CD4-positive, alpha-beta memory T cell (primary cell): ENCODE measurements at places on chromosomes 6 and 20. TPM values are rescaled to one million over a fixed set of nuclear protein-coding genes. Genes with fewer than 3 reads are reported as not detected.

BCAS4 gene
- 17.8 TPM for total RNA-seq

METTL24 gene
- total RNA-seq = 0.39 TPM

PNLDC1 gene
- total RNA-seq = 0.94 TPM

- no peaks in the 10 kb centered on the region for H3K27me3 ChIP-seq
- H3K36me3 ChIP-seq = no peaks in the 10 kb centered on the region
- no peaks in the 10 kb centered on the region for H3K4me1 ChIP-seq
- no peak for DNase-seq
- no peak overlapping the region for H3K27ac ChIP-seq
Measured at GRCh38 chr6:164507206-164507940, 802.0 kb downstream of the C6orf118 start.

DNA sequence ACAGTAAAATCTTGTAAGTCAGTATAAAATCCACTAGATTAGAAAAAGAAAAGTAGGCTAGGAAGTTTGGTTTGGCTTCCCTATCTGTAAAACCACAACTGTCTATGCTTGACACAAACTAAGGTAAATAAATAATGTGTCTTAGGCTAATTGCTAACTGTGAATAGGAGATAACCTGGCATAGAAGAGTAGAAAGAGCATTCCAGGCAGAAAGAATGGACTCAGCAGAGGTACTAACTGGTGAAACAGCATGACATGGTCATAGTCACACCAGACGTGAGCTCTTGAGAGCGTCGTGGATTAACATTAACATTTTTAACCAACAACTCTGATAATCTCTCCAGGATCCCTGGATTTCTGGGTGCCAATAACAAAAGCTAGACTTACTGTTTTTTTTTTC is 8.7 kb upstream of the WTAP start:
- no peaks in the 10 kb centered on the region for H3K36me3 ChIP-seq
- no peak overlapping the region for H3K27ac ChIP-seq
- H3K27me3 ChIP-seq = no peaks in the 10 kb centered on the region
- peaks cover under 1% of the 10 kb centered on the region for H3K4me1 ChIP-seq

- H3K4me1 ChIP-seq = no peaks in the 10 kb centered on the region
- no peaks in the 10 kb centered on the region for H3K27me3 ChIP-seq
- no peaks in the 10 kb centered on the region for H3K36me3 ChIP-seq
- DNase-seq = no peak
- H3K4me3 ChIP-seq = no peak overlapping the region
- H3K27ac ChIP-seq = no peak overlapping the region
Measured at GRCh38 chr6:29537714-29538403, 21.7 kb downstream of the UBD start.

DNA sequence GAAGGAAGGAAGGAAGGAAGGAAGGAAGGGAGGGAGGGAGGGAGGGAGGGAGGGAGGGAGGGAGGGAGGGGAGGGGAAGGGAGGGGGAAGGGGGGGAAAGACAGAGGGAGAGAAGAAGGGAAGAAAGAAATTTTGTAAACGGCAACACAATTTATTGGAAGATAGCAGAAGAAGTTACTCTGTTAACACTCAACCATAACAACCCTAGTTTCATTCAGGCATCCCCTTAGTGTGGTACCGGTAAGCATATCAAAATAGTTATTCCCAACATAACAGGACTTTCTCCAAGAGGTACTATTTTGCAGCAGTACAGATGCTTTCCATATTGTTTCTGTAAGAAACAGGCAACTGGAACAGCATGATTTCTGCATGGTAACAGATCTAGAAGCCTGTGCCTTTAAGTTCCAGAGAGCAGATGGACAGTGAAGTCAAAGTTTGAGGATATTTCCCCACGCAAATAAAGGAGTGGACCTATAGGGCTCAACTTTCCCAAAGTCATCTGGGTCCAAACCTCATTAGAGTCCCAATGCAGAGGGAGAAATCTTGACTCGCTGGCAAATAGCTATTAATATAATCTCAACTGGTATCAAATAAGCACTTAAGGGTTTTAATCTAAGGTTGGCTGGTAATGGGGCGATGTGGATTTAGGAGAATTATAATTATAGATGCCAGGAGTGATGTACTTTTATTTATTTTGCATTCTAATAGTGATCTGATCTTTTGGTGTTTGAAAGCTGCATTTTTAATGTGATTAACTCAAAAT is 69.4 kb downstream of the TENT5A start:
- H3K4me1 ChIP-seq = no peaks in the 10 kb centered on the region
- H3K36me3 ChIP-seq = no peaks in the 10 kb centered on the region
- DNase-seq = no peak
- H3K27ac ChIP-seq = no peak overlapping the region

DNA sequence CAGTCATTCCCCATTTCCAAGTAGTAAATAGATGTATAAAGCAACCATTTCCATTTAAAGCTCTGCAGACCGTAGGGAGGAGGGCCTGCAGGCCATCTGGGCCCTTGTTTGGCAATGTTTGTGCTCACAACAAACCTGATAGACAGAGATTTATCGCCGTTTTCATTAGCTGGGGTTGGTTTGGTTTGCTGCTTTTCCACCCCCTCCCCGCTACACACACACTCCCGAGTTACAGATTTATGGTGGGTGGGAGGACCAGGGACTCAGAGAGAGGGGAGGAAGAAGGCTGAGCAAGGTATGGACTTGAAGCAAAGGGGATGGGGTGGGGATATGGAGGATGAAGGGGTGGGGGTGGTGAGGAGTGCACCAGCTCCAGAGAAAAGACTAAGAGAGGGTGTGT is 36.6 kb upstream of the FOXP4 start:
- H3K4me3 ChIP-seq = no peak overlapping the region
- DNase-seq = no peak
- H3K36me3 ChIP-seq = no peaks in the 10 kb centered on the region
- H3K27ac ChIP-seq = no peak overlapping the region
- peaks cover 3% of the 10 kb centered on the region for H3K4me1 ChIP-seq
- peaks cover 6% of the 10 kb centered on the region for H3K27me3 ChIP-seq

DNA sequence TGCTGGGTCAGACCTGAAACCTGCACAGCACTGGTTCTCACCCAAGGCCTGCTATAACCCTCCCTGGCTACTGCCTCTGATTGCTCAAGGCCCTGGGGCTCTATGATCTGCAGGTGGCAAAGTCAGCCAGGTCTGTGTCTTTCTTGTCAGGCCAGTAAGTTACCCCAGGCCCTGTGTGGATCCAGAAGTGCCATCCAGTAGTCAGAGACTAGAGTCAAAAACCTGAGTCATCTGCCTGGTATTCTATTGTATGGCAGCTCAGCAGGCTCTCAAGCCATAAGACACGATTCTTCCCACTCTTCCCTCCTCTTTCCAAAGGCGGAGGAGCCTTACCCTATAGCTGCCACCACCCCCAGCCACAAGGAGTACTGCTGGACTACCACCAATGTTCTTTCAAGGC is 593.0 kb downstream of the FRK start:
- no peaks in the 10 kb centered on the region for H3K4me1 ChIP-seq
- H3K36me3 ChIP-seq = no peaks in the 10 kb centered on the region
- no peaks in the 10 kb centered on the region for H3K27me3 ChIP-seq
- no peak overlapping the region for H3K4me3 ChIP-seq
- H3K27ac ChIP-seq = no peak overlapping the region
- DNase-seq = no peak

DNA sequence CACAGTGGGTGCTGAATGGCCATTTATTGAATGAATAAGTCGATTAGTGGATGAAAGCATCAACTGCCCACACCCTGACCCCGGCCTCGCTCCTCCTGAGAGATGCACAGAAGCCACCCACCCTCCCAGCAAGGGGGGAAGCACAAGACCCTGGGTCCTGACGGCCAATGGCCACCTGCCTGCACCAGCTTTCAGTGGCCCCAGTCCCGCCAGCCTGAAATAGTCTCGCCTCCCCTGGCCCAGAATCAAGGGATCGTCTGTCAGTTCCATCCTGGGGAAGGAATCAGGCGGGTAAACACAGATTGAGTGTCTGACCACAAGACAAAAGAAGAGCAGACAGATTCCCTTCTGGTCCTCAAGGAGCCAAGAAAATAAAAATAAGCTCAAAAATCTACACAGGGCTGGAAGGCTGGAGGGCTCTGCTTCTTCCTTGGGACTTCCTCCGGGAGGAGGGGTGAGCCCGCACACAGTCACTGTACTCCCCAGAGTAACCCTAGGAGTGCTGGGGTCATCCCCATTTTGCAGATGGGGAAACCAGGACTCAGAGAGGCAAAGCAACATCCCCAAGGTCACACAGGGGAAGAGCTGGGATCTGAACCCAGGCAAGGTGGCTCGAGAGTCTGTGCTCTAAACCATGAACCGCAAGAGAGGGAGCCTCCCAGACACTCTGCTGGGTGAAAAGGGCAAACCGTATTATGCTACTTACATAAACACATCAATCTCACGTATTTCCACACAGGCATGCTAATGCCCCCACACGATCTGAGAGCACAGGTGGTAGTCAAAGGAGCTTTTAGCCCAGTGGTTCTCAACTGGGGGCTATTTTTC is 7.8 kb downstream of the PREX1 start:
- peak overlapping the region; percentile 38 for H3K4me3 ChIP-seq
- H3K4me1 ChIP-seq = peaks cover 99% of the 10 kb centered on the region
- no peaks in the 10 kb centered on the region for H3K27me3 ChIP-seq
- peak overlapping the region; percentile 75 for H3K27ac ChIP-seq

GRCh38 chr6:167112421-167112820 is 10.5 kb upstream of the CCR6 start:
- no peak for DNase-seq
- H3K27ac ChIP-seq = peak overlapping the region; percentile 90
- no peaks in the 10 kb centered on the region for H3K27me3 ChIP-seq
- peaks cover 59% of the 10 kb centered on the region for H3K4me1 ChIP-seq

DNA sequence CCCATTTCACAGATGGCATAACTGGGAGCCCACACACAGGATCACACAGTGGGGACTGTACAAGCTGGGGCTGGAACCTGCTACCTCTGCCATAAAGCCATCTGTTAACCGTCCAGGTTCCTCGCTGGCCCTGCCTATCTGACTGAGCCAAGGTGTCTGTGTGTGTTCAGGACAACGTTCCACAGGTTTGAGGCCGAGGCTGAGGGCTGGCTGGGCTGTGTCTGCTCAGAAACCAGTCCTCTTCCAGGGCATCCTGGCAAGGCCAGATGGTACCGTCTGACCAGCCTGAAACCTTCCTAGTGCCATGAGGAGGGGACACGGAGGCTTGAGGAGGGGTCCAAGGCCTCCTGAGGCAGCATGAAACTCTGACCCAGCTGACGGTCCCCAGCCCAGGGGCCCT is 150.6 kb downstream of the TAF4 start:
- no peak overlapping the region for H3K27ac ChIP-seq
- H3K36me3 ChIP-seq = no peaks in the 10 kb centered on the region
- no peaks in the 10 kb centered on the region for H3K4me1 ChIP-seq
- H3K27me3 ChIP-seq = no peaks in the 10 kb centered on the region

- H3K4me3 ChIP-seq = peak overlapping the region; percentile 72
- no peak for DNase-seq
- H3K4me1 ChIP-seq = peaks cover 26% of the 10 kb centered on the region
- H3K27me3 ChIP-seq = no peaks in the 10 kb centered on the region
- peaks cover 27% of the 10 kb centered on the region for H3K36me3 ChIP-seq
- peak overlapping the region; percentile 93 for H3K27ac ChIP-seq
Measured at GRCh38 chr6:33571637-33572316, 8.3 kb downstream of the BAK1 start.

GRCh38 chr20:58053391-58054055 is 174.9 kb downstream of the ANKRD60 start:
- H3K4me3 ChIP-seq = no peak overlapping the region
- no peak for DNase-seq
- H3K36me3 ChIP-seq = no peaks in the 10 kb centered on the region
- H3K4me1 ChIP-seq = no peaks in the 10 kb centered on the region
- H3K27me3 ChIP-seq = no peaks in the 10 kb centered on the region
- no peak overlapping the region for H3K27ac ChIP-seq

DNA sequence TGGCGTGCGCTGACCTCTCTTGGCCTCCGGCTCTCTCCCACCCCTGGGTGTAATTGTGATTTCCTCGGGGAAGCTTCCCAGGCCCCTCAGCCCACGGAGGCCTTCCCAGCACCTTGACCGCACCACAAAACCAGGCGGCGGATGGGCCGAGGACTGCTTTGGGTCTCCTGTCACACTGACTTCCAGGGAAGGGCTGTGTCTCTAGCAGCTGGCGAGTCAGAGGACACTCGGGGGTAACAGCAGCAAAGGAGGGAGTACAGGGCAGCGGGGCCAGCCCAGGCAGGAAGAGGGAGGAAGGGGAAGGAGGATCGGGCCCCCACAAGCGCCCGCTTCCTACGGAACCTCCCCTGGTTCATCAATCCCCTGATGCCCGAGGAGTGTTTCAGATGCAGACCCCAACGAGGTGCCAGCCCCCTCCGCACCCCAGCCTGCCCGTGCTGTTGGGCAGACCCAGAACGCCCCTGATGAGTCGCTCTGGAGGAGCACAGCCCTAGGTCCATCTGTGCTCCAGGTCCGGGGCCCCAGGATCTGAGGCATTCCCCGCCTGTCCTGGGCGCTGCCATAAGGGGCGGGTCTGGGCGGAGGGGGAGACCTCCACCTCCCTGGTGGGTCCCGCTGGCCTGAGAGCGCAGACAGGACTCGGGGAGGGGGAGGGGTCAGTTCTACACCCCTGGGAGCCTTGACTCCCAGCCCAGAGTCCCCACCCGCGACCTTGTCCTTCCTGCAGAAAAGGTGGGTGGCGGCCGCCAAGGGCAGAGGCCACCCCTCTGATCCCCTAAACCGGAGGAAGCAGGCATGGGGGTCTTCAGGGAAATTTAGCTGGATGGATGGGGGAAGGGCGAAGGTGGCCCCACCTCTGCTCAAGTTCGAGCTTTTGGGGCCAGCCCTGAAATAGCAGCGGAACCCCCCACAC is 956 bp downstream of the CHRNA4 start:
- no peak overlapping the region for H3K27ac ChIP-seq
- no peak for DNase-seq
- no peaks in the 10 kb centered on the region for H3K4me1 ChIP-seq
- H3K4me3 ChIP-seq = no peak overlapping the region

- H3K36me3 ChIP-seq = no peaks in the 10 kb centered on the region
- H3K27ac ChIP-seq = no peak overlapping the region
- H3K27me3 ChIP-seq = no peaks in the 10 kb centered on the region
- DNase-seq = no peak
- no peak overlapping the region for H3K4me3 ChIP-seq
Measured at GRCh38 chr20:37343212-37343993, 2.5 kb upstream of the SRC start.

- no peak overlapping the region for H3K4me3 ChIP-seq
- no peaks in the 10 kb centered on the region for H3K27me3 ChIP-seq
- no peaks in the 10 kb centered on the region for H3K4me1 ChIP-seq
- no peak overlapping the region for H3K27ac ChIP-seq
Measured at GRCh38 chr6:52518279-52518945, 58.4 kb downstream of the TRAM2 start.

DNA sequence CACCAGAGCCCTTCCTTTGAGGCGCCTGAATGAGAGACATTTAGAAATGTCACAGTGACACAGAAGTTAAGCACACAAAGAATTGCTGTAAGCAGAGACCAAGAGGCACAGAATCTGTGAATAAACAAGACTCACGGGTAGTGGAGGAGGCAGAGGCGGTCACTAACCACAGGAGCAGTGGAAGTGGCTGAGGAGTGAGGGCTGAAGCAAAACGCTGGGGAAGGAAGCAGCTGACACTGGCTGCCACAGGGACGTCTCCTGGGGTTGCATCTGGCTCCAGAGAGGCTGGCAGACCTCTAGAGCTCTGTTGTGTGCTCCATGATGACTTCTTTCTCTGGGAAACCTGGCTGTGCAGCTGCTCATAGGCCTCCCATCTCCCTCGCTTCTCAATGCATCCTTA is 65.0 kb upstream of the SLC2A12 start:
- H3K36me3 ChIP-seq = no peaks in the 10 kb centered on the region
- no peaks in the 10 kb centered on the region for H3K4me1 ChIP-seq
- no peak overlapping the region for H3K27ac ChIP-seq
